ENCODE measurements at places on chromosomes 12 and 14. TPM values are rescaled to one million over a fixed set of nuclear protein-coding genes. Genes with fewer than 3 reads are reported as not detected.

Gene OTX2
- total RNA-seq = not detected

Gene RERG
- total RNA-seq = 0.30 TPM

Gene ZC3H14
- 74.8 TPM for total RNA-seq

Gene BATF
- total RNA-seq = not detected

Gene ABHD12B
- total RNA-seq = not detected

Gene TMCC3
- total RNA-seq = 5.9 TPM

Gene IAPP
- not detected for total RNA-seq

Gene NANOG
- total RNA-seq = not detected

Gene NRIP2
- total RNA-seq = not detected

Gene KRT83
- total RNA-seq = not detected

Gene BEGAIN
- total RNA-seq = 0.88 TPM

Gene PIANP
- 0.30 TPM for total RNA-seq

Gene FOXG1
- under 0.01 TPM for total RNA-seq

Gene KRT3
- not detected for total RNA-seq

Gene NGB
- total RNA-seq = not detected

Gene RGS6
- not detected for total RNA-seq

Gene SNX6
- total RNA-seq = 209 TPM

Gene BDKRB2
- 33.3 TPM for total RNA-seq

Gene GLIPR1L1
- total RNA-seq = not detected

Gene SYNDIG1L
- not detected for total RNA-seq

Gene KRT73
- total RNA-seq = not detected

Gene SRSF5
- 239 TPM for total RNA-seq

Gene RTN1
- 15.4 TPM for total RNA-seq

Gene KLRF2
- not detected for total RNA-seq

Gene FOXM1
- total RNA-seq = 1.2 TPM

Gene MAX
- 35.1 TPM for total RNA-seq

Gene FLVCR2
- 0.59 TPM for total RNA-seq

Gene OR4Q3
- total RNA-seq = not detected

Gene VDR
- 8.5 TPM for total RNA-seq

Gene ATL1
- total RNA-seq = 5.6 TPM

Gene OR5AU1
- not detected for total RNA-seq

Gene WNT1
- not detected for total RNA-seq

Gene AKAP6
- total RNA-seq = 1.2 TPM

Data from smooth muscle cell of the umbilical artery (primary cell).